ENCODE measurements at places on chromosomes 7 and 10.

DNA sequence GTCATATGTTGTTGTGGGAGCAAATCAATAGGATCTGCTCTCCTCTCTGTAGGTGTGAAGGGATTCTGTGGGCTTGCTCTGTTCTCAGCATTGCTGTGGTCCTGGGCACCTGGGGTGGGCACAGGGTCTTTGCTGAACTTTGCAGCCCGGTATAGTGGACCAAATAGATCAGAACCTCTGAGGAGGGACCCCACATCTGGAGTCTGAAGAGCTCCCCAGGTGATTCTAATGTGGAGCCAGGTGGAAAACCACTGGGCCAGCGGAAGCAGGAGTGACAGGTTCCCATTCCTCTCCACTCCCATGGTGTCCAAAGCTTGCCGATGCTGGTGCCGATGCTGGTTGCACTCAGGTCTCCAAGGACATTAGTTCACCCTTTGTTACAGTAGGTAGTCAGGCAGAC lies 257.2 kb downstream of the GLRX3 start:
- DNase-seq = no peak

DNA sequence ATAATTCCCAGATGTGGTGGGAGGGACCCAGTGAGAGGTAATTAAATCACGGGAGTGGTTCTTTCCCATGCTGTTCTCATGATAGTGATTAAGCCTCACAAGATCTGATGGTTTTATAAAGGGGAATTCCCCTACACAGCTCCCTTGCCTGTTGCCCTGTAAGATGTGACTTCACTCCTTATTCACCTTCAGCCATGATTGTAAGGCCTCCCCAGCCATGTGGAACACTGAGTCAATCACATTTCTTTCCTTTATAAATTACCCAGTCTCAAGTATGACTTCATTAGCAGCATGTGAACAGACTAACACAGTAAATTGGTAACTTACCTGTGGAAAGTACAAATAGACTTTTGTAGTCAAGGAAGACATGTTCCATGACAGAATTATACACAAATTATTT lies 55.2 kb downstream of the ZNF716 start:
- DNase-seq = no peak

GRCh38 chr7:45574416-45574668 lies 174 bp downstream of the ADCY1 start:
- no peak for DNase-seq

DNA sequence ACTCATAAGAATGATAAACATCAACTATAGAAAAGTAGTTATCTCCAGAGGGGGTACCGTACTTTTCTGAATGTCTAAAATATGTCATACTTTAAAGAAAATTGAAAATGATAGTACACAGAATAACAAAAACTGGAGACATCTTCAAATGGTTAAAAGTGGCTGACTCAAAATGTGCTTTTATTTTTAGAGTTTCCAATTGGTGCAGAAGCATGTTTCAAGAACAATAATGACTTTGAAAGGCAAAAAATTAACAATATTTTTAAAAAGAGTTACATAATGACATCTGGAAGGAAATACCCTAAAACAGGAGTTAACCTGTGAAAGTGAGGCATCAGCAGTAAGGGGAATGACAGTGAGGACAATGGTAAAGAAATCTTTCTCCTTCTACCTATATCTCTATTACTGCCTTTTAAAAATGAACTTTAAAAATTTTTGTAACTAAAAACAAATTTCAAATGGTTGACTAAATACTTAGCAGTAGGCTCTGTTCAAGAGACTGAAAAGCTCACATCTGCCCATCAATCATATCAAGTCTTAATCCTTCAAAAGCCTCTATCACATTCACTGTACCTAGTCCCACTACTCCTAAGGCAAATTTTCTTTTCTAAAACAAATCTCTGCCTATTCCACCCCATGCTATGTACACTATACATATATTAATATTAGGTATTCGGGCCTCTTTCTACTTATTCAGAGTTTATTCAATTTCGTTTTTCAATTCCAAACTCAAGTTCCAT lies 3.0 kb downstream of the ASZ1 start:
- DNase-seq = no peak

DNA sequence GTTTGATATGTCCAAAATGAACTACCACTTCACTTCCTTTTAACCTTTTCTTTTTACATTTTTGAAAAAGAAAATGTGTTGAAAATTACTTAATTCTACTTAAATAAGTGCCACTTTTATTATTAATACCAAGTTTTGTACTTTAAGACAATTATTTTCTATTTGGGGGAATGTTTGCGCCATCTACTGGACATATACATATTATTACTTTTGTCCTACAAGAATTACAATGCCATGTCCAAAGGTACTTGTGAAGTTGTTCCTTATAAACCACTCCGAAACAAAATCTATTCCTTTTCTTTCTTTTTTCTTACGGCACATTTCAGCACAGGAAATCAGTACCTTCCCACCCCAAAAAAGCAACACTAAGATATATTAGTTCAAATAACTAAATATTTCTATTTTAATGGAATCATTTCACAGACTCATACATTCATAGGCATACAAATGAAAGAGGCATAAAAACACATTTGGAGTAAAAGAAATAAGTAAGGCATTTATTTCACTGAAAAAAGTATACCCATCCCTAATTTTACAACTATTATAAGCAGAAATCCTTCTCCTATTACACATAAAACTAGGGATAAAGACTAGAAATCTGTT lies 169.9 kb downstream of the RNF133 start:
- peak; percentile 23 for DNase-seq

DNA sequence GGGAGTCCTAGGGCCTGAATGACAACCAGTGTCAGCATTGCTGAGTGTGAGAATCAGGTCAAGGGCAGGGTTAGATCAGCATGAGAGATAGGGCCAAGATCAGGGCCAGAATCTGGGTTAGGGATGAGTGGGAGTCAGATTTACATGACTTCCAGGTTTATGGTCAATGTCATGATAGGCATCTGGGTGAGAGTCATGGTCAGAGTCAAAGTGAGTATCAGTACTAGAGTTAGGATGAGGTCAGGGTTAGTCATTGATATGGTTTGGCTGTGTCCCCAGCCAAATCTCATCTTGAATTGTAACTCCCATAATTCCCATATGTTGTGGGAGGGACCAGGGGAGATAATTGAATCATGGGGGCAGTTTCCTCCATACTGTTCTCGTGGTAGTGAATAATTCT lies 12.3 kb downstream of the MRPS24 start:
- DNase-seq = peak; percentile 28

- no peak for DNase-seq
Observed at GRCh38 chr10:85642082-85642420, 724.5 kb downstream of the GRID1 start.

DNA sequence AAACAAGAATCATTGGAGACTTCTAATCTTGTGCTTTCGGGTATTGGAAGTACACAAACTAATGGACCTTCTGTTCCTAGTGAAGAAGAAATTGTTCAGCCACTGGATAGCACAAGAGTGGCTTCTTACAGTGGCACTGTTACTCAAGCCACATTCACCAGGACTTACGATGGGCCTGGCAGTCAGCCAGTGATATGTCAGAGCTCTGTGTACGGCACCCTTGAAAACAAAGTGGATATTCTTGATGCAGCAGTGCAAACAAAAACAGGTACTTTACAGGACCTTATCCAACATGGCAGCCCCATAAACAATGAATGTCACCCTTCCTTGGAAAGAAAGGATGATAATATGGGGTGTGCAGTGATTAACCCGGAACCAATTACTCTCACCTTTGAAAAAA lies 61.6 kb downstream of the TASOR2 start:
- no peak for DNase-seq

GRCh38 chr10:12944931-12945330 lies 56.6 kb downstream of the CCDC3 start:
- DNase-seq = no peak

- no peak for DNase-seq
Observed at GRCh38 chr10:124328477-124329220, 90.1 kb downstream of the OAT start.

GRCh38 chr10:50393784-50394467 lies 142.6 kb upstream of the ASAH2 start:
- peak; percentile 44 for DNase-seq

- peak; percentile 45 for DNase-seq
Observed at GRCh38 chr7:16644636-16645592, 640 bp downstream of the ANKMY2 start.

DNA sequence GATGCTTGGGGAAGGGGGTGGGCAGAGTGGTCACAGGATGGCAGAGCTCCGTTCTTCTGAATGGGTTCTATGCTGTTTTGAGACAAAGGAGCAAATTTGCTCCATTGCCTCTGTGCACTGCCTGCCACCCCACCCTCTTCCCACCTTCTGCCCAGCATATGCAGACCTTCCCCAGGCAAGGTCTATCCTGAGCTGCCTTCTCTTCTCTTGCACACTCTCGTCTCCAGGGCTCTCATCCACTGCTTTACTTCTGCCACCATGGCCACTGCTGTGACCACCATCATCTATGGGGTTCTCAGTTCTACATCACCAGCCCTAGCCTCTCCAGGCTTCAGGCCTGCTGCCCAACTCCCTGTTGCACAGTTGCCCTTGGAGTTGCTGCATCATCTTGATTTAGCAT lies 230.4 kb downstream of the TMEM178B start:
- DNase-seq = no peak

GRCh38 chr7:74254858-74255379 lies 720 bp upstream of the RFC2 start:
- no peak for DNase-seq

GRCh38 chr7:129771201-129771927 lies 159.8 kb downstream of the NRF1 start:
- no peak for DNase-seq

Data from fibroblast of upper back skin (primary cell).